Skeletal muscle cell (primary cell): ENCODE measurements at places on chromosomes 5 and 9.

DNA sequence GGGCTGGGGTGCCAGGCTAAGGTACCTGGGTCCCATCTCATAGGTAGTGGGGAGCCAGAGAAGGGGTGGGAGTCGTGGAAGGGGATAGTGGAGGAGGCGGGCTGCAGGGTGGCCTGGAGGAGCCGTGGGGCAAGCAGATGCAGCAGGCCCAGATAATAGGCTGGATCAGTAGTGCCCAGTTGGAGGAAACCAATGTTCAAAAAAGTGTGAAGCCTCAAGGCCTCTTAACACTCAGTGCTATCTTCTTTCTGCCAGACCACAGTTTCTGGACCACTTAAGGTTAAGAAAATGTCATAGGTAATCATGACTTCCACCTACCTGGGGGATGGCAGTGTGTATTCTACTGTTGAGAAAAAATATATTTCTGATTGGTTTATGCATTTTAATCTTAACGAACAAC, 63.3 kb upstream of the TGFBR1 start:
- DNase-seq, result no peak

DNA sequence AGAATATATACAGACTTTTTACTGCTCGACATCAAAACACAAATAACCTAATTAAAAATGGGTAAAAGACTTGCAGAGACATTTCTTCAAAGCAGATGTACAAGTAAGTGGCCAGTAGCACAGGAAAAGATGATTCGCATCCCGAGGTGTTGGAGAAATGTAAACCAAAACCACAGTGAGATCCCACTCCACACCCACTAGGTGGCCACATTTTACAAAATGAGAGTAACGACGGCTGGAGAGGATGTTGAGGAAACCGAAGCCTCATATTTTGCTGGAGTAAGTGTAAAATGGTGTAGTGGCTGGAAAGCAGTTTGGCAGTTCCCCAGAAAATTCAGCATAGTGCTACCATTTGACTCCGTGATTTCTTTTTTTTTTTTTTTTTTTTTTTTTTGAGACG, 21.3 kb upstream of the GBGT1 start:
- no peak for DNase-seq

DNA sequence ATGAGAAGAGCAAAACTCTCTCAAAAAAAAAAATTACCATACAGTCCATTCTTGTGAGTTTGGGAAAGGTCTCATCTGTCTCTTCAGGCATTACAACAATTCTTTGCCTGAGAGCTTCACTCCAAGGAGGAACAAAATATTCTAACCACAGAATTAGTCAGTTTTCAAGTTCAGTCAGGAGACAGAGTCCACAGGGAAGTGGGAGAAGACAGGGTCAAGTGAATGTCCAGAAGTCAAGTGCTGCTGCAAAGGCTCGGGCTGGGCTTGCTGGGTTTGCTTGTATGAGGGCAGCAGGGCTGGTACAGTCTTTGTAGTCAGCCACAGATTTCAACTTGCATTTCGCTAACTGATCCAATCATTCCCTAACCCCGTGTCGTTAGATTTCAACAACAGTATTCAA, 17.6 kb upstream of the HEXB start:
- no peak for DNase-seq

- no peak for DNase-seq
Measured at GRCh38 chr5:5104550-5104949, 35.6 kb upstream of the ADAMTS16 start.
